ENCODE measurements at places on chromosomes 3 and 15.

GRCh38 chr3:102200126-102200525, 234.7 kb upstream of the ZPLD1 start:
- DNase-seq = no peak

GRCh38 chr3:123168122-123168521, 33.6 kb upstream of the SEC22A start:
- no peak for DNase-seq

GRCh38 chr15:55320238-55320550, 1.2 kb downstream of the PIGB start:
- no peak for DNase-seq

- no peak for DNase-seq
These were observed 22.2 kb upstream of the IGDCC3 start for GRCh38 chr15:65399997-65400396.

- DNase-seq = no peak
These were observed 878 bp downstream of the DYNC1LI1 start for GRCh38 chr3:32569540-32570420.

GRCh38 chr3:24154013-24154695, 209.1 kb downstream of the NR1D2 start:
- DNase-seq = no peak

- no peak for DNase-seq
These were observed 10.5 kb downstream of the NUTM1 start for GRCh38 chr15:34353627-34354026.

GRCh38 chr3:105869861-105870755, 1.3 kb upstream of the CBLB start:
- no peak for DNase-seq

- DNase-seq = no peak
These were observed 38.4 kb downstream of the NDUFB4 start for GRCh38 chr3:120634539-120634938.

- no peak for DNase-seq
These were observed 9.5 kb downstream of the CHSY1 start for GRCh38 chr15:101242160-101242998.

GRCh38 chr3:68089572-68090011, 435.2 kb upstream of the SUCLG2 start:
- DNase-seq = no peak

DNA sequence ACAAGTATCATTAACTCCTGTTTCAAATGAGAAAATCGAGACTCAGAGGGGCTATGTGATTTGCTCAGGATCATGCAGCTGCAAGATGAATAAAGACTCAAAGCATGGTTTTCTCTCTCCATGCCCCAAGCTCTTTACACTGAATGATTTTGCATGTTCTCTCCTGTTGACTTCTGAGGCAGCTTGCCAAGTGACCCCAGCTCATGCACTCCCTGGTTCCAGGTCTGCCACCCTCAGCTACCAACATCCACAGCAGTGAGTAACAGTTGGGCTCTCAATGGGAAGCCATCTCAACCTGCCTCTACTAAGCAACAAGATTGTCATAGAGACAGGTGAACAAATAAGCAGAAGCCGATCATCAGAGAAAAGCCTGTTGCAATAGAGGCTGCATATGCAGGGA, 116.9 kb upstream of the GADL1 start:
- no peak for DNase-seq

GRCh38 chr3:139836698-139837464, 98.1 kb upstream of the CLSTN2 start:
- no peak for DNase-seq

DNA sequence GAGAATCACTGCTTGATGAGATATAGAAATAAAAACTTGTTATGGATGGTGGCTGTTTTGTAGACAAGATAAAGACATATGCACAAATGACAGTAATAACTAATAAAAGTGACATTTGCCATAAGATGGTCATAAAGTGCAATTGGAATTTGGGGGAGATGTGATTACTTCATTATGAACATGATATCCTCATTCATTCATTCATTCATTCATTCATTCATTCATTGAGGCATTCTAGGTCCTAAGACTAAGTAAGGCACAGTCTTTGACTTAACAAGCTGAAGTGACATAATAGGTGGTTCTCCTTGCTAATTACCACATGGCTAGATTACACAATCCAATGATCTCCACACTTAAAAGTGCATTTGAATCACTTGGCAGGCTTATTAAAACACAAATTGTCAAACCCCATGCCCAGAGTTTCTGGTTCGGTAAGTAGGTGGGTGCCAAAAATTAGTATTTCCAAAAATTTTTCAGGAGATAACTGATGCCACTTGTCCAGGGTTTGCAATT, 18.9 kb downstream of the RAP2B start:
- DNase-seq = no peak

DNA sequence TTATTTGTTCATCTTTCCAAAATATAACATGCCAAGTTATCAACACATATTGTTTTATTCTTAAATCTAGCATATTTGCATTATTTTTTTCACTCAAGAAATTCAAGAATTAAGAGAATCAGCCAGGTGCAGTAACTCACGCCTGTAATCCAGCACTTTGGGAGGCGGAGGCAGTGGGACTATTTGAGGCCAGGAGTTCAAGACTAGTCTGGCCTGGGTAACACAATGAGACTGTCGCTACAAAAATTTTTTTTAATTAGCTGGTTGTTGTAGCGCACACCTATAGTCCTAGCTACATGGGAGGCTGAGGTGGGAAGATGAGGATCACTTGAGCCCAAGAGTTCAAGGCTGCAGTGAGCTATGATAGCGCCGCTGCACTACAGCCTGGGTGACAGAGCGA, 10.5 kb downstream of the DCUN1D1 start:
- DNase-seq = no peak

DNA sequence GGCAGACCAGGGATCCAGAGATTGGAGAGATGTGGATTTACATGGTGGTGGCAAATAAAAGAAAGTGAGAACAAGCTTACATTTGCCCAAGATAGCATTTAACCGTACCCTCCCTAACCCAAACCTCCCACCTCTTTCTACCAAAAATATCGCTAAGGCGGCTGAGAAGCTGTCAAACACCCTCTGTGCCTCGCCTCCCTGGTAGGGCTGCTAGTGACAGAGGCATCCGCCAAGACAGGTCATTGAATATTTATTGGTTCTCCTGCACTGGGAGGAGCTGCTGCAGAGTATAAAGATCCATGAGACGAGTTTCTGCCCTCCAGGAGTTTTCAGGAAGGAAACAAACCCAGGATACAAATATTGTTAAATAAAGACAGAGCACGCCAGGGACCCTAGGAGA, 107.3 kb upstream of the TMC3 start:
- DNase-seq = no peak

- no peak for DNase-seq
These were observed 46.0 kb upstream of the GLCE start for GRCh38 chr15:69114331-69114928.

DNA sequence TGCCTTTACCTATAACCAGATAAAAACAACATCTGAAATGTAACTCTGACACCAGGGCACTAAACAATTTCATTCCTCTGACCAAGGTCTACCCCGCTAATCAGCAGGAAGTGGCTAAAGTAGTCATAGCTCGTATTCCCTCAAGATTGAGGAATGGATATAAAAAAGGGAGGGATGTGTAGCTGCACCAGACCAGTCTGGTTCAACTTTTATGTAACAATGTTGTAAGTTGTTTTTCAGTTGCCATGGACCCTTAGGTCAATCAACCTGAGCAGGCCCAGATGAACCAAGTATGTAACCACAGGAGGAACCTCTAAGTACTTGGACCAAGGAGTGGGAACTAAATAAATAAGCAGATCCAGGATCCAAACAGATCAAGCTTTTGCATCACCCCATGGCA, 28.4 kb upstream of the IFT57 start:
- DNase-seq = no peak

DNA sequence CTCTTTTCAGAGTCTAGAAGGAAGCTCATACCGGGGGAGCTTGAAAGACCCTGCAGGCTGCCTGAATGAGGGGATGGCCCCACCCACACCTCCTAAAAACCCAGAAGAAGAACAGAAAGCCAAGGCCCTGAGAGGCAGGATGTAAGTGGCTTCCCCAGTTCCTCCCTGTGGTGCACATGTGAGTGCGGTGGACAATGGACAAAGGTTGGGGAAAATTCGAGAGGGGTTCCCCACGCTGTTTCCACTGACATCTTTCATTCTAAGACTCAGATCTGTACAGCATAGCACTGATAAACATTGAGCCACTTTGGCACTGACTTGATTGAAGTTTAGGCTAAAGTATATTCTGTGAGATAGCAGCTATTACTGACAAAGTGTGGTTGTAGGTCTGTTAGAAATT, 79.5 kb upstream of the UMPS start:
- no peak for DNase-seq

- no peak for DNase-seq
These were observed 21.8 kb downstream of the MAP2K5 start for GRCh38 chr15:67564021-67564967.

All from forelimb muscle (tissue), 1 donor.